ENCODE measurements at places on chromosomes 5 and 9.
A peak's percentile ranks its signal among the peaks of the same experiment; 100 is the strongest.

DNA sequence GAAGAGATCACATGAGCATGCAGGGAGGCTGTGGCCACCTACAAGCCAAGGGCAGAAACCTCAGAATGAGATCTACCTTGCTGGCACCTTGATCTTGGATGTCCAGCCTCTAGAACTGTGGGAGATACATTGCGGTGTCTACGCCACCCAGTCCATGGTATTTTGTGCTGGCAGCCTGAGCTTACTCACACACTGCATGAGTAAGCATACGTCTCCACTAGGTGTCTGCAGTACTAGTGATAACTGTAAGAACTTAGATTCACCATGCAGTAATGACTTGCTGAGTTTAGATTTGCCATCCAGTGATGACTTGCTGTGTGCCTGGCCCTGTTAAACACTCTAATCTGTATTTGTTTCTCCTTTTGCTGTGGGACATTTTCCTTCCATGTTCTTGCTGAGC is 417.7 kb downstream of the GADD45G start:
- DNase-seq, result no peak

- DNase-seq, result no peak
Observed at GRCh38 chr5:128328007-128328406, 210.0 kb downstream of the FBN2 start.

DNA sequence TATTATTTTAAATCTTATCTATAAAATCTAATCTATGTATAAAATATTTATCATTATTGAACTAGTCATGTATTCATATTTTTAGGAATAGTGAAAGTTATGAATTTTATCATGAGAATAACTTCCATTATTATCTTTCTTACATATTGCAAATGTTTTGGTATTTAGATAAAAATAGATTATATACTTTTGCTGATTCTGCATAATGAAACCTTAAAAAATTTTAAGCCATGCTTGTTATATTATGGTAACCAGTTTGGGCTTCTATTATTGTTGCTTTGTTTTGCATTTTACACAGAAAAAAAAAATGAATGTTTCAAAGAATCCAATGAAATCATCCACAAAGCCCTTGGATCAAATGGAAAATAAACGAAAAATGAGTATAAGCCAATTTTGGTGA is 772.5 kb downstream of the NR2F1-AS1 start:
- no peak for DNase-seq

DNA sequence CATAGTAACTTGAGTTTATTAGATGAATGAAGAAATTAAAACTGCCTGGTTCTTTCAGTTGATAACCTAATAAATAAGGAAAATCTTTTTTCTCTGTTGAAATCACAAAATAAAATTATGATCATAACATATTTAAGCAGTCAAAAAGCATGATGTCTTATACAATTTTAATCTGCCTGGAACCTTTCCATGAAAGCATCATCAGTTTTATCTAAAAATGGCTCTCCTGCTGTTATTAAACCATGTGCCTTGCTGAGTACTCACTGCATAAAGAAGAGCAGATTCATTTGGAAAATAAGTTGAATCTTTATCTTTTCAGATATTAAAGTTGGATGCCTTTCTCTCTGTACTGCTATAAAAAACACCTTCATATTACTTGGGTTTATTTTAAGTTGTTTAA is 148.8 kb downstream of the SLC24A2 start:
- DNase-seq, result no peak

DNA sequence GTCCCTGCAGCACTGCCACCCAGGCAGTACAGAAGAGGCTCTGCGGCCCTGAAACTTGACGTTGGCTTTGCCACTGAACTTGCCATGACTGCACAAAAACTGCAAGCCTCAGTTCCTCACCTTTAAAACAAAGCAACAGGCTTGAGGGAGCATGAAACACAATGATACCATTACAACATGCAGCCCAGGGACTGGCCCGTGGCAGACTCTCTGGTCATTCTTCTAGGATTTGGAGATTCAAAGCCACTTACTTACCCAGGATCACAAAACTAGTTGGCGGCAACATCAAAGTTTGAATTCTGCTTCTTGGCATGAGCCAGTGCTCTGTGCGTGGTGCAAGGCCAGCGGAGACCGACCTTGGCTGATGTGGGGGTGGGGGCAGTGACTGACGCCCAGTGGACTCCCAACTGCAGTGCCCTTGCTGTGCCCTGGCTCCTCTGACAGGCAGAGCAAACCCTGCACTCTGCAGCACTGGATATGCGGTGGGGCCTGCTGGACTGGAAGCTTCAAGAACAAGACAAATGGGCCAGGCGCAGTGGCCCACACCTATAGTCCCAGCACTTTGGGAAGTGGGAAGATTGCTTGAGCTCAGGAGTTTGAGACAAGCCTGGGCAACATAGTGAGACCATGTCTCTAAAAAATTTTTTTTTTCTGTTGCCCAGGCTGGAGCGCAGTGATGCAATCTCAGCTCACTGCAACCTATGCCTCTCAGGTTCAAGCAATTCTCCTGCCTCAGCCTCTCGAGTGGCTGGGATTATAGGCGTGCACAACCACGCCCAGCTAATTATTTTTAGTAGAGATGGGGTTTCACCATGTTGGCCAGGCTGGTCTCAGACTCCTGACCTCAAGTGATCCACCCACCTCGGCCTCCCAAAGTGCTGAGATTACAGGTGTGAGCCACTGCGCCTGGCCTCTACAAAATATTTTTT is 18.9 kb downstream of the SQSTM1 start:
- DNase-seq, result peak; percentile 87

GRCh38 chr5:149693021-149693420 is 37.1 kb upstream of the PPARGC1B start:
- DNase-seq, result no peak

DNA sequence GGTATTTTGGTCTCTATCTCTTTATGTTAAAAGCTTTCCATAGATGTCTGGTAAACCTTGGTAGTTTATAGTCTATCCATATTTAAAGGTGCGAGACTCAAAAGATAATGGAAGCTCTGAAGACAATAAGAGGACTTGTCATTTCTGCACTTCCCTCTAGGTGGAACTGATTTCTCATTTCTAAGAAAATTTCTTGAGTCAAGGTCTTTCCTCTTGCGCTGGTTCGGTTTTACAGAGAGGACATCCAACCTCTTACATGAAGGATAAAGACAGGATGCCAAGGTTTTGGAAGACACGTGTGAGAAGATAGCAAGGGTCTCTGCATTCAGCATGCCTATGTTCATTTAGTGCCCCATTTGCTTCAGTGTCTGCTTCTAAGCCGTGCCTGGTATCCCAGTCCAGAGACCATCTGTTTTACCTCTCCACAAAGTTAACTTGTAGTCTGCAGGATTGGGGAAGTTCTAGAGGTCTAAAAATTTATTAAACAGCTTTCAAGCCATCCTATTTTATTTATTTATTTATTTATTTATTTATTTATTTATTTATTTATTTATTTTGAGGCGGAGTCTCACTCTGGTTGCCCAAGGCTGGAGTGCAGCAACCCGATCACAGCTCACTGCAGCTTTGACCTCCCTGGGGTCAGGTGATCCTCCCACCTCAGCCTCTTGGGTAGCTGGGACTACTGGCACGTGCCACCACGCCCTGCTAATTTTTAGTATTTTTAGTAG is 41.6 kb downstream of the KIAA1191 start:
- no peak for DNase-seq

- no peak for DNase-seq
Observed at GRCh38 chr9:110837401-110838005, 168.9 kb downstream of the MUSK start.

DNA sequence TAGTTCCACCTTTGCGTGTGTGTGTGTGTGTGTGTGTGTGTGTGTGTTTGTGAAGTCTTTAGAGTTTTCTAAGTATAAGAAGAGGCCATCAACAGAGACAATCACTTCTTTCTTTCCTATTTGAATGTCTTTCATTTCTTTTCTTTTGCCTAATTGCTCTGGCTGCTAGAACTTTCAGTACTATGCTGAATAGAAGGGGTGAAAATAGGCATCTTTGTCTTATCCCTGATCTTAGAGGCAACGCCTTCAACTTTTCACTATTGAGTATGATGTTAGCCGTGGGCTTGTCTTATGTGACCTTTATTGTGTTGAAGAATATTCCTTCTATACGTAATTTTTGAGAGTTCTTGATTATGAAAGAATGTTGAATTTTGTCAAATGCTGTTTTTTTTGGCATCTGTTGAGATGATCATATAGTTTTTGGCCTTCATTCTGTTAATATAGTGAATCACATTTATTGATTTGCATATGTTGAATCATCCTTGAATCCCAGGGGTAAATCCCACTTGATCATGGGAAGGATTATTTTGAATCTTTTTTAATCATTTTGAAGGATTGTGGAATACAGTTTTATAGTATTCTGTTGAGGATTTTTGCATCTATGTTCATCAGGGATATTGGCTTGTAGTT is 134.8 kb upstream of the CD180 start:
- no peak for DNase-seq

GRCh38 chr5:95770830-95771708 is 39.9 kb downstream of the RHOBTB3 start:
- peak; percentile 85 for DNase-seq

DNA sequence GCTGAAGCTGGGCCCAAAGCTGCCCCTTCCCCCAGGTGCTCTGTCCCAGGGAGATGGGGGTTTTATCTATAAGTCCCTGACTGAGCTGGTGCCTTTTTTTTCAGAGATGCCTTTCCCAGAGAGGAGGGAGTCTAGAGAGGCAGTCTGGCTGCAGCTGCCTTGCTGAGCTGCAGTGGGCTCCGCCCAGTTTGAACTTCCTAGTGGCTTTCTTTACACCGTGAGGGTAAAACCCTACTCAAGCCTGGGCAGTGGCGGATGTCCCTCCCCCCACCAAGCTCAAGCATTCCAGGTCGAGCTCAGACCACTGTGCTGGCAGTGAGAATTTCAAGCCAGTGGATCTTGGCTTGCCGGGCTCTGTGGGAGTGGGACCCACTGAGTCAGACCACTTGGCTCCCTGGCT is 41.3 kb downstream of the CAVIN4 start:
- DNase-seq, result no peak

DNA sequence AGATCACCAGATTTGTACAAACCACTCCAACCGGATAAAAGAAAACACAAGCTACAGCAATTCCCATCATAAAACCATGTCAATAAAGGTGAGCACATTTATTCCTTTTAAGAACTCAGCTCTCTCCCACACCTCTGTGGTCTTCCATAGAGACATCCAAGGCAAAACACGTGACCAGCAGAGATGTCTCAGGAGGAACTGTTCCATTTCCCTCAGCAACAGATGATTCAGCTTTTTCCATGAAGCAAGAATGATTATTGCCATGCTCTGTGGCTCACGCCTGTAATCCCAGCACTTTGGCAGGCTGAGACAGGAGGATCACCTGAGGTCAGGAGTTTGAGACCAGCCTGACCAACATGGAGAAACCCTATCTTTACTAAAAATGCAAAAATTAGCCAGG is 15.8 kb downstream of the GZMK start:
- DNase-seq, result no peak

DNA sequence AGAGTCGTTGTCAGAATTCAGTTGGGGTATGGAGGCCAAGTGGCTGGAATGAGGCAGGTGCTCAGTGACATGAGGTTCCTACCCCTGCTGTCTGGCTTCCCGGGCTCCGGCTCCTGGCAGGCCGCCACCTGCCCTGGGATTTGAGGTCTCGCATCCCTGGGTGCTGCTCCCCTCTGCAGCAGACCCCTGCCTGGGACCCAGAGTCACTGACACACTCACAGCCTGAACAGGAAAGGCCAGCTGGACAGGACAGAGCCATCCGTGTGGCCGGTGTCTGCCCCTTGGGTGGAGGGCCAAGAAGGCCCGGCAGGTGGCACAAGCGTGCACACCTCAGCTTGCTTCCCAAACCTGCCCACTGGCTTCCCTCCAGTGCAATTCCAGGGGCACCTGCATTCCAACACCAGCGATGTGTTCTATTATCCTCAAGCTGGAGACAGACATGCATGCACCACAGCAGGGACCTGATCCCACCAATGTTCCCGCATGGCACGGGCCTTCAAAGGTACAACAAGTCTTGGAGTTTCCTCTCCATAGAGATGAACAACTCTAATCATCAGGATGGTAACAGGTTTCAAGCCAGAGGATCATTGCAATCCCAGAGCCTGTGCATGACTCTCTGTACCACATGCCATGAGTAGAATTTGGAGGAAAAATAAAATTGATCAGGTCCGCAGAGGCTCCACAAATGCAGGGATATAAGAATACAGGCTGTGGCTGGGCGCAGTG is 45.6 kb upstream of the RNF130 start:
- DNase-seq, result peak; percentile 47

GRCh38 chr9:98806394-98807035 is 955 bp upstream of the GALNT12 start:
- no peak for DNase-seq

- DNase-seq, result no peak
Observed at GRCh38 chr5:115100319-115100955, 69.3 kb downstream of the TRIM36 start.

- peak; percentile 92 for DNase-seq
Observed at GRCh38 chr5:65035211-65036206, 266.8 kb downstream of the CWC27 start.

- no peak for DNase-seq
Observed at GRCh38 chr5:68446487-68446894, 230.9 kb downstream of the PIK3R1 start.

- DNase-seq, result peak; percentile 38
Observed at GRCh38 chr5:132224716-132225115, 2.9 kb downstream of the P4HA2 start.

DNA sequence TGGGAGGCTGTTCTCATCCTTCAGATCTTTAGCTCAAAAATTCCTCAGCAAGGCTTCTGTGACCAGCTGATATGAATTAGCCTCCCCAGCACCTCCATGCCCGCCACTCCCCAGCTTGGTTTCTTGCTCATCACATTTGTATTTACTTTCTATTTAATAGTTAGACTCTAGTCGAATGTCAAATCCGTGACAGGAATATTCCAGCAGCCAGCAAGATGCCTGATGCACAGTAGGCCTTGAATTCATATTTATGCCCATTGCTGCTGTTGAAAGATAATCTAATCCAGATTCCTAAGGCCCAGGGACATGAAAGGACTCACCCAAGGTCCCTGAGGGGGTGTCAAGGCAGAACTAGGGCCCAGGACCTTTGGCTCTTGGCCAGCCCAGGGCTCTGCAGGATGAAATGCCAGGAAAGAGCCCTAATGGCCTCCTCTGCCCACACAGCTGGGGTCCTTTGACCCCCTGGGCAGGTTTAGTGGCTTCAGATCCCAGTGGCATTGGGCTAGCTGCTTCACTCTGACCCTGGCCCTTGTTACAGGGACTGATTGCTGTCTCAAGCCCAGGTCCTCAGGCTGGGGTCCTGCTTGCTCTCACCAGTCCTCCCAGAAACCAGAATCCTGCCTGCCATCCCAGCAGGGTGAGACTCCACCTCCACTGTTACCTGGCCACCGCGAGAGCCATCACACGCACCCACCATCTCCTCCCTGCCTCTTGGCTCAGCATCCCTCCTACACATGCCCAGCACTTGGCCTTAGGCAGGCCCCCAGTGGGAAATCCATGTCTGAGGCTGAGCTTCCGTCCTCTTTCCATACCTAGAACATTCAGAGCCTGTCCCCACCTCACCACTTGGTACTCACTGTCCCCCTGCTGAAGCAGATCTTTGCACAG is 7.3 kb downstream of the CSF1R start:
- no peak for DNase-seq
